ENCODE measurements at places on chromosomes 12 and 14.

GRCh38 chr12:57725851-57726150, 12.7 kb downstream of the AGAP2 start:
- H3K4me3 ChIP-seq, result no peak overlapping the region
- peaks cover 23% of the 10 kb centered on the region for H3K36me3 ChIP-seq
- H3K4me1 ChIP-seq, result no peaks in the 10 kb centered on the region
- no peaks in the 10 kb centered on the region for H3K27me3 ChIP-seq
- no peak overlapping the region for H3K27ac ChIP-seq

GRCh38 chr14:99615497-99616157, 11.6 kb upstream of the CCDC85C start:
- no peak overlapping the region for H3K4me3 ChIP-seq
- DNase-seq, result no peak
- no peaks in the 10 kb centered on the region for H3K36me3 ChIP-seq
- peaks cover 5% of the 10 kb centered on the region for H3K27me3 ChIP-seq

DNA sequence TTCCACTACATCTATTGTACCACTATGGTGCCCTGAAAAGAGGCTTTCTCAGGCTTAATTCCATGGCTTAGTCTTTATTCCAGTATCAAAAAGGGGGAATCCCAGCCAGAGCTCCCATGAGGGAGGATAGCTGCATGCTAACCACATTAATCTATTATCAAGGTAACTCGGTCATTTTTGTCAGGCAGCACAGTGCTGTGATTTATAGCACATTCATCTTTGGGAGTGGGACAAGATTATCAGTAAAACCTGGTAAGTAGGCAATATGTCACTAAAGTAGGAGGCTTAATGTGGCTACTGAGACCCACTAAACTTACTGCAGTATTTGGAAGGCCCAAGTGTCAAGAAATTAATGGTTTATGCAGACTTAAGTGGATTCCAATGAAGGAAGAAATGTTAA, 58.9 kb downstream of the DAD1 start:
- no peaks in the 10 kb centered on the region for H3K27me3 ChIP-seq
- H3K4me1 ChIP-seq, result peaks cover 93% of the 10 kb centered on the region
- peak overlapping the region; percentile 14 for H3K27ac ChIP-seq
- no peak for DNase-seq

DNA sequence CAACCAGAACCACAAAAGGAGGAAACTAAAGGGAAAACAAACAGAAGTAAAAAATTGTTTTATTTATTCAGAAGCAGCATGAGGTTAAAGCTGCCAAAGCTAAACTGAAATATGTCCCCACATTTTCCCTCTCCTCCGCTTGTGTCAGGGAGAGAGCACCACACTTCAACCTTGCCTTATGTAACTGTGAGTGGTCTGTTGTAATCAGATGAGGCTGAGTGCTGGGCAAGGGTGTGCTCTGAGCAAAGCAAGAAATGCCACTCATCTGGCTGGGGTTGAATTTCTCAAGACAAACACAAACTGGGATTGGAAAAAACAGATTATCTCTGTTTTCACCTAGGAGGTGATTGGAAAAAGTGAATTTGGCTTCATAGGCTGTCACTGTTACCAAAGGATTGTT, 12.2 kb downstream of the CAPZA3 start:
- H3K27ac ChIP-seq, result no peak overlapping the region
- H3K27me3 ChIP-seq, result no peaks in the 10 kb centered on the region
- DNase-seq, result no peak
- H3K4me1 ChIP-seq, result no peaks in the 10 kb centered on the region
- no peaks in the 10 kb centered on the region for H3K36me3 ChIP-seq

- H3K36me3 ChIP-seq, result no peaks in the 10 kb centered on the region
- no peak overlapping the region for H3K27ac ChIP-seq
- no peak overlapping the region for H3K4me3 ChIP-seq
- DNase-seq, result no peak
- H3K4me1 ChIP-seq, result no peaks in the 10 kb centered on the region
Measured at GRCh38 chr12:119258149-119258548, 76.4 kb upstream of the CCDC60 start.
